Left hindlimb (tissue), 1 donor: ENCODE measurements at places on chromosomes 11 and 22.
A peak's percentile ranks its signal among the peaks of the same experiment; 100 is the strongest.

DNA sequence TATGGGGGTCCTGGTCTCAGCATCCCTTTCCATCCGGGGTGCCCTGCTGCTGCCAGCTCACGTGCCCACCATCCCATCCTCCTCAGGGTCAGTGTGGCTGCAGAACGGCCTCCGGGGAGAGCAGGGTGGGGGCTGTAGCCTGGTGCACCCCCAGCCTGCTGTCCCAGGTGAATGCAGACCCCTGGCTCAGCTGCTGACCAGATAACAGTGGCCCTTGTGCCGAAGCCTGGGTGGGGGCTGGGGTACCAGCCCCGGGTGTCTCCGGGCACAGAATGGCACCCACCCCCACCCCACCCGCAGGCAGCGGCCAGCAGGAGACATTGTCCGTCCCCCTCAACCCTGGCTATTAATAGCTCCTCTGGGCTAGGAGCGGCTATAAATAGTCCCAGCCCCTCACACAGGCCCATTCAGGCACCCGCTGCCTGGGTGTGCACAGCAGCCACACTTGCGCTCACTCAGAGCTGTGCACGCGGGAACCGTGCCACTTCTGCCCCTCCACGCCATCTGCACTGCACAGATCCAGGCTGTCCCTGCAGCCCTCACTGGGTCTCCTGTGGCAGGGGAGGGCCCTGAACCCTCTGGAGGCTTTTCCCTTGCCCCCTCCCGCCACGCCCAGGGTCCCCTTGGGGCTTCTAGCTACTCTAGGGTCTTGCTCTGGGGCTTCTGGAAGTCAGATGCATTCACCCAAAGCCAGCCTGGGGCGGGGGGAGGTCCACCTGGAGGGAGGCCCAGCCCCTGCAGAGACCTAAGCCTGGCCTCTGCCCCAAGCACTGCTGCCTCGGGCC, 18.7 kb downstream of the CRELD2 start:
- DNase-seq = no peak

DNA sequence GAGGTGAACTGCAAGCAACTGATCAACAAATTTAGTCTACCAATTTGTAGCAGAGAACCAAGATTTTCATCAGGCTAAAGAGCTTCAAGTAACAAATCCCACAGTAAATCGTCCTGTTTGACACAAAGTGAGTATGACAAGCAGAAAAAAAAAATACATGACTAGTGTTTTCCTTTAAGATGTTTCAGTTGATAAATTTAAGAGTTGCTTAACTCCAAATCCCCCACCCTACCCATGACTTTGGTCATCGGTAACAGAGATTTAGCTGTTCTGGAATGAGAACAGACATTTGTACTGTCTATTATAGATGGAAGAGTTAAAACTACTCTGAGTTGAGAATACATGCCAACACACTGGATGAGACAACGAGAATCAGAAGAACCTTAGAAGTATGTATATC, 165.0 kb upstream of the MTMR2 start:
- no peak for DNase-seq

DNA sequence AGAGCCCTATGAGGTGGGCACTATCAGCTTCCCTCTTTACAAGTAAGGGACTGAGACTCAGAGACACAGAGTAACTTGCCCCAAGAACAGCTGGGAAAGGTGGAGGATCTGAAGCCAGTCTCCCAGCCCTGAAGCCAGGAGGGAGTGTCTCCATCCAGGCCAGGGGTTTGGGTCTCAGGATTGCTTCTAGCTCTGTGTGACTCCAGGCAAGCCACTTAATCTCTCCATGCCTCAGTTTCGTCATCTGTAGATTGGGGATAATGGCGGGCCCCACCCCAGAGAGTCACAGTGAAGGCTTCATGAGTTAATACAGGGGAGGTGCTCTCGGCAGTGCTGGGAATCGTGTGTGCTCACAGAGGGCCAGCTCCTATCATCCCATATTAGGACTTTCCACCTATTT, 10.5 kb downstream of the MAP4K2 start:
- DNase-seq = no peak

DNA sequence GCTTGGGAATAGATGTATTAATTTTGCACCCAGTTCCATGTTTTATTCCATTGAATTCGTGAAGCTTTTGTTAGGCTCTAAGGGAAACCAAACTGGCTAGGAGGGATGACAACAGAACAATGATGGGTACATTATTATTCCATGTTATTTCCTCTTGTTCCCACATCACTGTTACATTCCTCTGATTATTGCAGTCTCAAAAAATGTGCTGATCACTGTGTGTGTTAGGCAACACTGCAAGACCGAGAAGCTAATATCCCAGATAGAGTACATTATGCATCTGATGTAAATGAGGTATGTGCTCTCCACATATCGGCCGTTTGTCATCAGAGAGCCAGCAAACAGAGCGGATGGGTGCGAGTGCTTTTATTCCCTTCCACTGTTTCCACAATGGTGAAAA, 327.9 kb downstream of the SOX6 start:
- no peak for DNase-seq

- DNase-seq = no peak
These were observed 12.5 kb upstream of the FADS3 start for GRCh38 chr11:61903845-61904244.

DNA sequence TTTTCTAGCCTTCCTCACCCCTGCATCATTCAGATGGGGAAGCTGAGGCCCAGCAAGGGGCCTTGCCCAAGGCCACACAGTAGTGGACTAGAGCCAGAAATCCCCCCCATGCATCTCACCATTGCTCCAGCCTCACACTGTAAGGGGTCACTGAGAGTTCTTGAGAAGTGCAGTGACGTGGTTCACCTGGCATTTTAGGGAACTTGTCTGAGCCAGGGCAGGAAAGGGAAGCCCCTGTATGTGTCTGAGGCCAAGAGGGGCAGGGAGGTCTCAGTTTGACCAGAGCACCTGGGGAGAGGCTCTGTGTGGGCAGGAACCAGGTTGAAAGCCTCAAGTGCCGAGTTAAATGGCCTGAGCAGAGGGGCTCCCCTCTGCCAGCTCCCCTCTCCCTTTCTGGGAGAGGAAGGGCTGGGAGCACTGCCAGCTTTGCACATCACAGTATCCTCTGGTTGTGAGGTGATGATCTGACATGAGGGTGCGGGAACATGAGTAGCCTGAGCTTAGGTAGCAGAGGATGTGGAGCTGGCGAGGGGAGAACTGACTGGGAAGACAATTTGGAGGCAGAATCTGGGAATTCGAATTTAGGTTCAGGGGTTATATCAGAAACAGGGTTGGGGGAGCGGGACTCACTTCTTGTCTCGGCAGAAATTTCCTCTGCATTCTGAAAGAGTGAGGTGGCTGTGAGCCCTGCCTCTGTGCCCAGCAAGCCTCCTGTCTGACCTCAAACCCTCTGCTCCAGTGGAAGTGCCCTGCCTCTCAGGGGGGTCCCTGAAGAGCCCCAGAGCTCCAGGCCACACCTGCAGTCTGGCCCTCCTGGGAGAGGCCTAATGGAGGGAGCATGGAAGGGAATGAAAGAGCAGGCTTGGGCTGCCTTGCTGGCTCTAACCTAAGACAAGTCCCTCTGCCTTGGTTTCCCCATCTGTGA, 14.6 kb downstream of the ARHGEF17 start:
- DNase-seq = no peak

GRCh38 chr11:134665188-134665535, 253.1 kb upstream of the B3GAT1 start:
- DNase-seq = no peak

DNA sequence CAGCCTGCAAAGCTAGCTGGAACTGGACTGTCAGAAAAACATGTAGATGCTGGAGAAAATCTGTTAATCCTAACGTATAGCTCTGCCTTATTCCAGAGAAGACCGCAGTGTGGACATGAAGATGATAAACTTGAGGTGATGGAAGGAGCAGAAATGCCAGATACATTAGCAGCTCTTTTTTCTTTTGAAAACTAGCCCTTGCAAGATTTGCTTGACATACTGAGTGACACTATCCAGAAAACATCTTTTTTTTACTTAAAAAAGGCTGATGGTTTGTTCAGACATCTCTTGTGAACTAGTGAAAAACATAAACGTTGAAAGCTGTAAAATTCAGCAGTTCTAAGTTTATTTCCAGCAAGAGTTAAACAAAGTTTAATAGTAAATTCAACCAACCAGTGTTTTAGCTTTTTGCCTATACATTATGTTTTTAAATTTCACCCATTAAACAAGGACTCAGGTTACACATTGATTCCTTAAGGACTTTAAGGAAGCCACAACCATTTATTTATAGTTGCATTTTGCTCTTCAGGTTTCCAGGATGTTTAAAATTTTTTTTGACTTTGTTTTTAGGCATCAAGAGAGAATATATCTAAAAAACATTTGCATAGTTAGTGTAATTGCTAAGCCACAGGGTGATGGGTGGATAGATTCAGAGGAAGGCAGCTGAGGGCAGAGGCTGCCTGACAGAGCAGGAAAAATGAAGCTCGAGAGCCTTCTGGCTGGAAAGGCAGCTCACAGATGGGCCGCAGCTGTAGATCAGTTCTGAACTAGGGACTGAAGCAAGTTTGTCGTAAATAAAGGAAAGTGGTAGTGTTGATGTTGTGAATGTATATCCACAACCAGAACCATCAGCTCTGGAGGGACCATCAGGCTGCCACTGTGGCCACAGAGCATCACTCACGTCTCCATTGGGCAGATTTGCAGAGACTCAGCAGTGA, 9.5 kb downstream of the SNAP29 start:
- no peak for DNase-seq

GRCh38 chr11:2708757-2709281, 9.0 kb upstream of the KCNQ1OT1 start:
- peak; percentile 83 for DNase-seq

- DNase-seq = peak; percentile 59
These were observed 99.4 kb downstream of the MIAT start for GRCh38 chr22:26756675-26757293.

DNA sequence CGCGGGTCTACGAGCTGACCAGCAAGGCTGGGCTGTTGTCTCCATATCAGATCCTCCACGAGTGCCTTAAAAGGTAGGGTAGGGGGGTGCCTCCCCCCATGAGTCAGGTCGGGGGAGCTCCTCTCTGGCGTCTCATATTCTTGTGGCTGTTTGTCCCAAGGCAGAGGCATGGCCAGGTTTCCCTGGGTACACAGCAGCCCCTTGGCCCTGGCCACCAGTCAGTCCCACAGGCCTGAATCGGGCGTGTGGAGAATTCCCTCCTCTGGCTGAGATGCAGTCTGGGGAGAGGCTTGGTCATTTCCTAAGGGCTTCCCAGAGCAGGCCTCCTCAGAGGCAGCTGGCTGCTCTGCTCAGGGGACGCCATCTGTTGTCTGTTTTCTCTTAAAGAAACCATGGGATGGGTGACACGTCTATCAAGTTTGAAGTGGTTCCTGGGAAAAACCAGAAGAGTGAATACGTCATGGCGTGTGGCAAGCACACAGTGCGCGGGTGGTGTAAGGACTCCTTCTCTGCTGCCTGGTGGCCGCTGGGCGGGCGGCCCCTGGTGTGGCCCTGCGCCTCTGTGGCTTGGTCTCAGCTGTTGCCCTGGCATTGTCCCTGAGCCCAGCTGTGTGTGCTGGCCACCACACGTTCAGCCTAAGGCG, 9.6 kb upstream of the RANBP1 start:
- peak; percentile 28 for DNase-seq

- no peak for DNase-seq
These were observed 83.7 kb upstream of the SEPTIN5 start for GRCh38 chr22:19630614-19631013.
